ENCODE measurements at places on chromosomes 5 and 9.

DNA sequence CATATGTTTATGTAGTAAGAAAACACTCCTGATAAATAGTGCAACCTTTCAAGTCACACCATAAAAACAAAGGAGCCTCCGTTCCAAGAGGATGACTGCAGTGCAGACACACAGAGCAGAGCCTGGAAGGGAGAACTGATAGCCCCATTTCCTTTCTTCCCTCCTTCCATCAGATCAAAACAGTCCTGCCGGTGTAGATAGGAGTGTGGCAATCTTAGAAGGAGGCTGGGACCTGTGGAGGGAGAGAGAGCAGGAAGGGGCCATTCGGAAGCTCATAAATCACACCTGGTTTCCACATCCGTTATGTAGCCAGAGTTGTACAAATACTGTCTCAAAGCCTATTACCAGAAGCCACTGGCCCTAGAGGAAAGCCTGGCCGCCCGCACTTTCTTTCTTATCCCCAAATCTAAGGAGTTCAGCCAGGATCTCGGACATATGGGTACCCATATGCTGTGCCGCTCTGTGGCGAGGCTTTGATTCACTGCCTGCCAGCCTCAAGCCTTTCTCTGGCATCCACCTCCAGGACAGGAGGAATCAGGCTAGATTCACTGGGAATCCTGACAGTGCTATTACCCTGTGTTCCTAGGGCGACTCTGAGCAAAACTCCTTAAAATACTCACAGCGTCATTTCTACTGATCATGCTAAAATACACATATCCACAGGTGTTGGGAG, 26.9 kb downstream of the DAP start:
- DNase-seq = no peak

GRCh38 chr9:32627394-32627954, 8.0 kb downstream of the TAF1L start:
- no peak for DNase-seq

- no peak for DNase-seq
Observed at GRCh38 chr9:79353856-79354520, 217.8 kb upstream of the TLE4 start.

DNA sequence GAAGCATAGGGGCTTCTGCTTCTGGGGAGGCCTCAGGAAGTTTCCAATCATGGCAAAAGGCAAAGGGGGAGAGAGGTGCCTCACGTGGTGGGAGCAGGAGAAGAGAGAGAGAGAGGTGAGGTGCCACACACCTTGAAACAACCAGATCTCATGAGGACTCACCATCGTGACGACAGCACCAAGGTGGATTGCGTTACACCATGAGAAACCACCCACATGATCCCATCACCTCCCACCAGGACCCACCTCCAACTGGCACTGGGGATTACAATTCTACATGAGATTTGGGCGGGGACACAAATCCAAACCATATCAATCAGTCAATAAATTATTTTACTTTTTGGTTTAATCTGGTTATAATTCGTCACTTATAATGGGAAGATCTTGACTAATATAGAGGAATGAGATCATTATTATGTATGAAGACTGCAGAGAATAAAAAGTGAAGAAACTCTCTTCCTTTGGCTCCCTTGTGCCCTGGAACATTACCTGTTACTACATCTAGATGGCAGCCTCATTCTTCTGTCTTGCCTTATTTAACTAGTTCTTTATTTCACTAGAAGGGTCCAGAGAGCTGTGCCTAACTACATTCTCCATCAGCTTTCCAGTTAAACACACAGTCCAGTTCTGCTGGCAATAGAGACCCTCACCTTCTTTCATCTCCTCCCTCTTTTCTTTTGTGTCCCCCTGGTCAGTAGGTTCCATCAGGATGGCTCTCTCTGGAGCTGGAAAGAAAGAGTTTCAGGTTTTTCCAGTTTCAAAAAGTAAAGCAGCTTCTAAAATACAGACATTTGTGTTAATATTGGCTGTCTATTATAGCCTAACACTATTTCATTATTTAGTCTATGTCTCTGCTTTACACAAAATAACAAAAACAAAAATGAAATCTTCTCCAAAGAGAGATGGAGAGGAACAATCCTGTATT, 21.7 kb upstream of the SPINK7 start:
- no peak for DNase-seq

DNA sequence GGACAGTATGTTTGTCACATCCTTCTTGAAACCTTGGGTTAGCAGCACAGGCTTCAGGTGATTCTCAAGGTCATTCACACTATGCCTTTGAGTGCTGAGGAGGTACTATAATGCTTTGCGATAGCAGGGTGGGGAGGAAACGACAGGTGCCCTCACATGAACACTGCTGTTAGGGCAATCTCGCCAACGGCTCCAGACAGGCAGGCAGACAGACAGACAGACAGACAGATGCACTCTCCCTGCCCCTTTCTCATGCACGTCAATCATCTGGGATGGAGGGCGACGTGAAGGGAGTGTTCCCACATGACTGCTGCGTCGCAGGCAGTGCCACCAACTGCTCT, 82.9 kb downstream of the RAPGEF1 start:
- DNase-seq = no peak

DNA sequence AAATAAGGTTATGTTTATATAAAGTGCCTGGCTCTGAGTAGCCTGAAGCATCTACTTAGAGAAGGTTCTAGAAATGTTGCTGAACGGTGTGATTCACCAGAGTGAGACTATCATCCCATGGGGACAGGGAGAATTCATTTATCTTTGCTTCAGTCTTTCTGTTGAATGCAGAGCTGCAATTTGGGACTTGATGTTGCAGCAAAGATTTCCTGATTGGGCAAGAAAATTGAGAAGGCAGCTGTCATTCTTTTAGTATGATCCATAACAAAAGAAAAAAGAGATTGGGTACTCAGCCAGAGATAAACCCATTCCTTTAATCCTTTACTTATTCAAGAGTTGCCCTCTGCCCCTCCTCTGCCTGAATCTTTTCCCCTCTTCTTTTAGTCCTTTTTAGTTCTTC, 456.3 kb upstream of the WWC1 start:
- DNase-seq = no peak

- no peak for DNase-seq
Observed at GRCh38 chr9:22790329-22790728, 343.7 kb downstream of the DMRTA1 start.

DNA sequence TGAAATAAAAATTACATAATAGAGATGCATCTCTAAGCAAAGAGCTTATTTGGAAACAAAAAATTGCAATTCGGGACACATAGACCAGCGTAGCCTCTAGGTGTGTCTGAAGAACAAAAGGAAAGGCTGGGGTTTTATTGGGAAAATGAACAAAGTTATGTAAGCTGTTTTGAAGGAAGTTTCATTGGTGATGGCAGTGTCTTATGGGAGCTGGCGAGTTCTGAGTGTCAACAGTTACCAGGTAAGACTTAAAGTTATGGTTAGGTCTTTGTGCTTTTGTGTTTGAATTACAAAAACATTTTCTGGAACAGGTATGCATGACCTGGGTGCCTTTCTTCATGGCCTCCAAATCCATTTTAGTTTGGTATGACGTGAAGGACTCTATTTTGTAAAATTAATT, 48.9 kb downstream of the SLC27A6 start:
- no peak for DNase-seq

- no peak for DNase-seq
Observed at GRCh38 chr5:149237662-149238061, 34.0 kb upstream of the AFAP1L1 start.

All from SIG-M5 (cell line).